Stimulated activated CD4-positive, alpha-beta T cell treated with anti-CD3 and anti-CD28 coated beads, Interleukin-2, amount 100 ng/mL, for 24 hours (primary cell): ENCODE measurements at places on chromosomes 7 and 10.

GRCh38 chr7:43470110-43470509 lies 112.8 kb upstream of the STK17A start:
- no peak for DNase-seq

DNA sequence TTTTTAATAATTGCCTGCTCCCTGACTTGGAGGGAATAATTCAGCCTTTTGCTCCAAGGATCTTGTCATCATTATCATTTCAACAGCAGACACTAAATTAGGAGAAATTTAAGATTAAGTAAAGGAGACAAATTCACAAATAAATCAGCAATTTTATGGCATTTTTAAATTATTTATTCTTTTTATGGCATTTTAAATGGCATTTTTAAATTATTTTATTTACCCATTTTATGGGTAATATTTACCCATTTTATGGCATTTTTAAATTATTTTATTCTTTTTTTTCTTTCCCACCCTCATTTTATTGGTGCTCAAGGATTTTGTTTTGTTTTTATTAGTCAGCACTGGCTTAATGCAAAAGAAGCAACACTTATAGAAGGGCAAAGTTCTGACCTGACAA lies 1201.0 kb upstream of the SORCS1 start:
- no peak for DNase-seq

DNA sequence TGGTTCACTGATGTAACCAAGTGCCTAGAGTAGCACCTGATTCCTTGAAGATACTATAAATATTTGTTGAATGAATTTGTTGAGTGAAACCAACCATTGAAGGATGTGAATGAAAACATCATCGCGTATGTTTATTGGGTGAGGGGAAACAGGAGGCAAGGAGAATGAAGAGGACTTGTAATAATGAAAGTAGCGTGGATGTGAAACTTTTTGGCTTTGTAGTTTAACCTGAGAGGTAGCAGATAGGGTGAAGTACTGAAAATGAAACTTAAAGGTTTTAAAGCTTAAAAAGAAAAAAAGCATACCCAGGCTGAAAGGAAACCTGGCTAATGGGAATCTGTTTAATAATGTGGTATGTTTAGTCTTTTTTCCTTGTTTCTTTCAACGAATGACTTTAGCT lies 5.2 kb downstream of the CCNY start:
- DNase-seq: no peak

DNA sequence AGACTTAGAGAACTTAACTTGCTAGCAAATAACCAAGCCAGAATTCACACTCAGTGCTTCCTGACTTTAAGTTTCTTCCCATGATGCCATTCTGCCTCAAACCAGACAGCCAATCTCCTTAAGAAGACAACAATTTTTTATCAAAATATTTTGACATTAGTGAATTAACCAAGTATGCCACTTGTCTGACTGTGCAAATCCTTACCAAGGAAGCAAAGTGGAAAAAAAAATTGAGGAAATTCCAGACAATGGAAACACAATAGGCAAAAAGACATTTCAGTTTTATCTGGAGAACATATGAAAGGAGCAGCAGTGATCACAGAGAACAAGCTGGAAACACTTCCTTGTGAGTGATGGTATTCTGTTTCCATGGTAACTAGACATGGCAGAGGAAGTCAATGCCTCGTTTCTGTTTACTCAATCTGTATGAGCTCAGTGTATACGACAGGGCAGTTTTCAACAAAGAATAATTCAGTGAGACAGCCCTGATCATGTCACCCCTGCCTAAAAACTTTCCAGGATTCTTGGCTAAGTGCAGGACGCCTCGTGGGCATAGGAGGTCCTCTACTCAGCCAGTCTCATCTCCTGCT lies 114.2 kb downstream of the DYNC1I1 start:
- DNase-seq: no peak
